ENCODE measurements at places on chromosomes 2 and 18. TPM values are rescaled to one million over a fixed set of nuclear protein-coding genes. Genes with fewer than 3 reads are reported as not detected.

DNA sequence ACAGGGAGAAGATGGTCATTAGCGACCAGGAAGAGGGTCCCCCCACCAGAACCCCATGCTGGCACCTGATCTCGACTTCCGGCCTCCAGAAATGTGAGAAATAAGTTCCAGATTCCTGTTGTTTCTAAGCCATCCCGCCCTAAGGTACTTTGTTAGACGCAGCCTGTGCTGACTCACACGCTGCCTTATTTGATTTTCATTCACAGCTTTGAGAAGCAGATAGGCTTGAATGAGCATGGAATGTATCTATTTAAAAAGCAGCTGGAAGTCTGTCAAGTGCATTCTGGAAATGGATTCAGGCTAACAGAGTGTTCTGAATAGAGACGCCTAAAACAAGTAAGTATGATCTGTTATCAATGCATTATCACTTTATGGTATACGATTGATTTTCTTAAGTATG is 8.3 kb upstream of the IL1R2 start:
- peaks cover 11% of the 10 kb centered on the region for H3K4me1 ChIP-seq
- no peak for DNase-seq
- no peaks in the 10 kb centered on the region for H3K27me3 ChIP-seq

DNA sequence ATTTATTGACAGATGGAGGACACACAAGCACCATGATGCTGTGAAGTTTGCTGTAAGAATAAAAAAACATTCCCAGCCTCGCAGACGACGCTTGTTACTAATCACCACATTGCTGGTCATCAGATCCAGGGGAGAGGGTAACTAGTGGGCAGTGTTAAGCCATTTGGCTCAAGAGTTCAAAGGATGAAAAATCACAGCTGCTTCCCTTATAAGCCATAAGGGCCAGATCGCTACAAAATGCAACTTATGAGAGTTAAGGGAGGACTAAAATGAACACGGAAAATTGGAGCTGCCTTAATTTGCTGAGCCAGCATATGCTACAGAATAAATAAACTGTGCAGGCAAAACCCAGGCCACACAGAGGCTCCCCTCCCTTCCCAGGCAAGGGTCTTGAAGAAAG is 522.6 kb downstream of the TDRD15 start:
- no peaks in the 10 kb centered on the region for H3K36me3 ChIP-seq
- no peak overlapping the region for H3K27ac ChIP-seq
- no peaks in the 10 kb centered on the region for H3K4me1 ChIP-seq
- no peaks in the 10 kb centered on the region for H3K27me3 ChIP-seq
- no peak overlapping the region for H3K4me3 ChIP-seq

- no peak for DNase-seq
- no peak overlapping the region for H3K4me3 ChIP-seq
- no peaks in the 10 kb centered on the region for H3K27me3 ChIP-seq
- no peaks in the 10 kb centered on the region for H3K36me3 ChIP-seq
- H3K27ac ChIP-seq, result no peak overlapping the region
- H3K4me1 ChIP-seq, result no peaks in the 10 kb centered on the region
These were observed 10.2 kb downstream of the ZBTB14 start for GRCh38 chr18:5285326-5285725.

DNA sequence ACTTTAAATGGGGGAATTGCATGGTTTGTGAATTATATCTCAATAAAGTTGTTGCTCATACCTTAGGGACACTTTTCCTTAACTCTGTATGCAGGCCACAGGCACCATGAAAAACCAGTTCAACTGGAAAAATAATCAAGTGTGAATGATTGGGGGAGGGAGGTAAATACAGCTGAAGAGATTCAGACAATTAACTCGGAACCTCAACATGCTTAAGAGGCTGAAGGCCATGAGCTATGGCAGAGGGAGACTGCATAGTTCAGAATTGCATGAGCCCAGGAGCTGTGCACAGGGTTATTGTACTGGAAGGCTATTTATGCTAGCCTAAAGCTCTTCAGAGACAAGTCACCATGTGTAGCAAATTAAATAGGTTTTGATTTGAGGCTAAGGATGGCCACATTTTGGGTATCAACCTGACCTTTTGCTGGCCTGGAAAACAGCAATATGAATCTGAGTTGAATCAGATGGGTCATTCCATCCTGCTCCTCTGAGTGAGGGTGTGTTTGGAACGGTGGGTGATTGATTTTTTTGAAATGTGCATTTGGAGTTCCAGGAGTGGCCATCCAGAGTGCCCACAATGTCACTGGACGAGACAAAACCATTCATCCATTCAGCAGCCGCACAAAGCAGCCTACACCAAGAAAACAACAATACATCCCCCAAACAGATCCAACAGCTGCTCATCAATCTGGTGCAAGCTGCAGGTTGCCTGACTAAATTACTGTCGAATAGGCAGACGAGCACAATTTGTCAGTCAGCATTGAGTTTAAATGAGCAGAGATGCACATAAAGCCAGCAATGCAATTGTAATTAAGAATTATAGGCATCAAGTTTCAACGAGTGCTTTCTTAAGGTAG is 42.5 kb downstream of the HRH4 start:
- no peak overlapping the region for H3K4me3 ChIP-seq
- H3K36me3 ChIP-seq, result no peaks in the 10 kb centered on the region
- H3K27me3 ChIP-seq, result peaks cover 12% of the 10 kb centered on the region
- DNase-seq, result peak; percentile 24

GRCh38 chr2:203898657-203899056 is 31.1 kb downstream of the CTLA4 start:
- no peak overlapping the region for H3K27ac ChIP-seq
- no peaks in the 10 kb centered on the region for H3K4me1 ChIP-seq
- no peaks in the 10 kb centered on the region for H3K36me3 ChIP-seq
- no peak for DNase-seq
- no peaks in the 10 kb centered on the region for H3K27me3 ChIP-seq

DNA sequence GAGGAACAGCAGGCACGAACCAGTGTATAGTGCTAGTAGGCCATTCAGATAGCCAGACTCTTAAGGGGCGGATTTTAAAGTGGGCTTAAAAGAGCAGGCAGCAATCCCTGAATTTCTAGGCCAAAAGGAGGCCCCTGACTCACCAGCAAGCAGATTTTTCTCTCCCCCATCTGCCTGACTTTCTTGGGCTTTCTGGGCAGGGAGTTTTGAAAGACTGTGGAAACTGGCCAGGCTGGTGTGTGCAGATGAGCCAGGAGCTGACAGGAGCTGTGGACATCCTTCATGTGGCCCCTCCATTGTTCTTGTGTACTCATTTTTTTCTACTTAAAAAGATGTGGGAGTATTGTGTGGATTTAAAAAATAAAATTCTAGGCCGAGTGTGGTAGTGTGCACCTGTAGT is 59.0 kb downstream of the GLI2 start:
- H3K36me3 ChIP-seq, result no peaks in the 10 kb centered on the region
- no peak for DNase-seq
- H3K27ac ChIP-seq, result no peak overlapping the region
- peaks cover 24% of the 10 kb centered on the region for H3K4me1 ChIP-seq
- H3K4me3 ChIP-seq, result no peak overlapping the region

DNA sequence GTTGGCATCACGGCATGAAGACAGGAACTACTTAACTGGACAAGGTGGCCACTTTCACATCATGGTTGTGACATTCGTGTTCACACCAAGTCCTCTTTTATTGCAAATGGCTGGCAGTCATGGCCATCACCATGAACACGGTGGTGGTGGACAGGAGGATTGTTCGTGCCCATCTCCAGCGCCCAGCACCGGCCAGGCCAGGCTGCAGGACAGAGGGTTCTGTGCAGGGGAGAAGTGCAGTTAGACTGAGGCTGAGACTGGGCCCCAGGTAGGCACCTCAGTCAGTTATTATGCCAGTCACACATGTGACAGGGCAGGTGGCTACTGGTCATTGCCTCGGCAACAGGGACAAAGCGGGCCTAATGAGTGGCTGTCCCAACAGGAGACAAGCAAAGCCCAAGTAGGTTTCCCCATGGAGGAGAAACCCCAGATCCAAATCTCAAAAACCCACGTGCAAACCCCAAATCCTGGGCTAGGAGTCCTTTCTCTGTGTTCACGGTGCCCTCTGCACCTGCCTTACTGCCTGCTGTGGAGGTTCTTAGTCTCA is 468.1 kb upstream of the MYT1L start:
- DNase-seq, result no peak
- no peaks in the 10 kb centered on the region for H3K36me3 ChIP-seq
- H3K27me3 ChIP-seq, result no peaks in the 10 kb centered on the region
- no peaks in the 10 kb centered on the region for H3K4me1 ChIP-seq
- H3K4me3 ChIP-seq, result no peak overlapping the region

CNTNAP5 gene
- total RNA-seq, result not detected

TMEM37 gene
- 0.61 TPM for total RNA-seq

RAX gene
- not detected for total RNA-seq

G6PC2 gene
- not detected for total RNA-seq

KRTCAP3 gene
- 74.0 TPM for total RNA-seq

C1QL2 gene
- total RNA-seq, result not detected

Measured in Calu3 (cell line).